ENCODE measurements at places on chromosomes 2 and 18.

DNA sequence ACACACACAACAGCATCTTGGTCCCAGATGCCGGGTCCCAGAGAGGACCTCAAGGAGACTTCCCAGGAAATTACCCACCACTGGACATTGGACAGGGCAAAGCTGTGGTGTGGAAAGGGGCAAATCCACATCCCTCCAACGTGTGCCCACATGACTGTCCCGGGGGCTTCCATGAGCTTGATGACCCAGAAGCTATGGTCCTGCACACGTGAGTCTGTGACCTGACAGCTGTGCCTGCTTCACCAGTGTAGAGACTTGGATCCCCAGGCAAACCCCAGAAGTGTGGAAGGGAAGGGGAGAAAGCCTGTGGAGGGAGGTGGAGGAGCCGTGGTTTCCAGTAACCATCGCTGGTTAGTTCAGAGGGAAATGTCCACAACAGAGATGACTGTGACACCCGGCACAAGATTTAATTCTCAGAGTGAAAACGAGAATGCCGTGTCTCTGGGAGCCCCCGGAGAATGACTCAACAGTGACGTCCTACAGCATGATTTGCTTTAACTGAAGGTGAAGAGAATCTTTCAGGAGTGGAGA is 19.1 kb upstream of the GPR55 start:
- no peak for DNase-seq

DNA sequence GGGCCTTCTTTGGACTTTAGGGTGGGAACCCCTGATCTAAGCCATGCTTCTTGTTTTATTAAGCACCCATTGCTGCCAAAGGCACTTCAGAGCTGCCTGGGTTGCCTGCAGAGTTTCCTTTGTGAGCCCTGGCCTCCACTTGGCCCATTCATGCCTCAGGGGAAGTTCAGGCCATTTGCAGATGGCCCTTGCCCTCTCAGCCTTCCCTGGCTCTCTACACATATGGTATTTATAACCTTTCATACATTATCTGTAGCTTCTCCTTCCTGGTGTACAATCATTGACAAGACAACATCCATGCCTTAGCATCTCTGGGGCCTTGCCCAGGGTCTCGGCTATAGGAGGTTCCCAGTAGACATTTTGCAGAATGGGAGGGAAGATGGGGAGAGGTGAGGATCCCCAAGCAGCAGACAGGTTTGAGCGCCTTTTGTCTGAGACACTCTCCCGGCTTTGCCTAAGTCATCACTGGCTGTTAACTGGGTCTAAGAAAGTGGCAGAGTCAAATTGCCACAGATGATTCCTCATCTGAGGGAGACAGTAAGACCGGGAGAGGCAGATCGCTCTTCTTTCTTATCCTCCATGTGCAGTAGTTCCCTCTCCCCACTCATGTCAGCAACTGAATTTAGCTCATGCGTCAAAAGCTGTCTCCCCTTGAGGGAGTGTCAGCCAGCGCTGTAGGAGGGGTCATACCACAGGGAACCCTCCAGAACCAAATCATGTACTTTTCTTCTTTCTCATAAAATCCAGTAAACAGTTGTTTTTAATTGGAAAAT is 2.7 kb downstream of the EHD3 start:
- DNase-seq, result no peak

DNA sequence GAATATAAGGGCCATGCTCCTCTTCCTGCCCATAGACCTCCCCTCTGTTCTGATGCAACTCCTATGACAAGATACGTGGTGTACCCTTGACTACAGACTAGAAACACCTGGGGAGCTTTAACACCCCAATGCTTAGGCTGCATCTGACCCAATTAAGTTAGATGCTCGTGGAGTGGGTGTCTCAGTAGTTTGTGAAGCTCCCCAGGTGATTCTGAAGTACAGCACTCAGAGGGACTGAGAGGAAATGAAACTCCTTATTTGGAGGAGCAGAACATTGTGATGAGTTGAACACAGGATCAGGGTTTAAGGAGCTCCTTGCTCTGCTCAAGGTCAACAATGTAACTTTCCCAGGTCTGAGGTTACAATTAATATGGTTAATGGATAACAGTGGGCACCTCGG is 80.3 kb upstream of the TTC39C start:
- no peak for DNase-seq

DNA sequence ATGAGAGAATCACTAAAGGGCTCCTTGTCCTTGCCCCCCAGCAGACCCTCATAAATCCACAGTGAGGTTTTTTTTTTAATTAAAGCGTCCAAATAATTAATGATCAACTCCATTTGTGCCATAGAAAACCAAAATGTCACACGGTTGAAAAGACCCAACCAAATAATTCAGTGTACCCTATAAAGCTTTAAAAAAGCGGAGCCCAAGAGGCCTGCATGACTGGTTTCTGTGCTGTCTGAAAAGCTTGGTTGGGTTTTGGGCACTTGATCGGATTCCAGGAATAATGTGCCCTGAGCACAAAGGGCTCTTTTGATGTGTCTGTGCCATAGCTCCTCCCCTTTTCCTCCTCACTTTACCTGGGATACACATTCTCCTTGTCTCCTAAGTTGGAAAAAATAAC is 523.2 kb downstream of the TNS1 start:
- no peak for DNase-seq
